Psoas muscle (tissue), 8 donors: ENCODE measurements at places on chromosomes 3 and 15. TPM values are rescaled to one million over a fixed set of nuclear protein-coding genes. Genes with fewer than 3 reads are reported as not detected.

- no peak for DNase-seq
These were observed 349 bp downstream of the PPIB start for GRCh38 chr15:64162478-64162868.

Gene TTBK2
- total RNA-seq = 18.7 TPM

Gene DPPA4
- total RNA-seq = not detected

Gene ROBO2
- total RNA-seq = 0.19 TPM
